NCI-H2171 treated with DMSO at 0.1 percent for 48 hours (cell line): ENCODE measurements at places on chromosomes 16 and 17.

DNA sequence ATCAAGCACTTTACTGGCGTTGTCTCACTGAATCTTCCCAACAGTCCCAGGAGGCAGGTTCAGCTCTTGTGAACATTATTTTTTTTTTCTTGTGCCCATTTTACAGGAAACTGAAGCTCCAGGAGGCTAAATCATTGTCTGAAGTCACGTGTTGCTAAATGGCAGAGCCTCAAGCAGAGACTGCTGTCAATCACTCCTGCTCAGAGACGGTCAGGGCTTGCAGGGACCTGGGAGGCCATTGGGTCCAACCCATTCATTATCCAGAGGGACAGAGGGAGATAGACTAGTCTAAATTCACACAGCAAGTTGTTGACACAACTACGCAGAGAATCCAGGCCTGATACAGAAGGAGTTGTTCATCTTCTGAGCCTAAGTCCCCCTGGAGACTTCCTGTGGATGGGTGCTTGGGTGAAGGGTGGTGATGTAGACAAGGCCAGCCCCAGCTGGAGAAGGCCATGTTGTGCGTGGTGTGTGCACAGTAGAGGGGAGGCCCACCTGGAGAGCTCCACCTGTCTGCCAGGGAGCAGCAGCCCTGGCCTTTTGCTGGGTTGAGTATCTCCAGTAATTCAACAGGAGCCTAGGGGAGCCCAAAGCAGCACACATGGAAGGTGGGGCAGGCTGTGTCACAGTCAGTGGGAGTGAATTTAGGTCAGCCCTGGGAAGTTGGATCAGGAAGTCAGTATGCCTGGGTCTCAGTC, 24.3 kb upstream of the C1QL1 start:
- DNase-seq: peak; percentile 18

DNA sequence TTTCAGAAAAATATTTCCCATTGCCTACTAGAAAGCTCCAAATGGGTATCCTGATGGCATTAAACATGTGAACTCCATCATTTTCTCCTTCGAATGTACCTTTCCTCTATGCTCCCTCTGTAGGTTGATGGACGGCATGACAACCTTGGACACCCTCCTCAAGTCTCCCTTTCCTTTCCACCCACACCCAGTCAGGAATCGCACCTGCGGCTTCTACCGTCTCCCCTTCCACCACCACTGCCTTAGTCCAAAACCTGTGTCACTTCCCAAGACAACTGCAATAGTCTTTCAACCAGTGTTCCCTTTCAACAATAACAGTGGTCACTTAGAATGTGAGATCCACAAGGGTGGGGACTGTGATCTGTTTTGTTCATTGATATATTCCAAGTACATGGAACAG, 233.1 kb upstream of the AXIN2 start:
- DNase-seq: peak; percentile 41

GRCh38 chr17:17944242-17944641, 28.0 kb downstream of the TOM1L2 start:
- peak; percentile 64 for DNase-seq

- DNase-seq: peak; percentile 54
Observed at GRCh38 chr17:81712468-81713003, 452 bp downstream of the SLC25A10 start.

DNA sequence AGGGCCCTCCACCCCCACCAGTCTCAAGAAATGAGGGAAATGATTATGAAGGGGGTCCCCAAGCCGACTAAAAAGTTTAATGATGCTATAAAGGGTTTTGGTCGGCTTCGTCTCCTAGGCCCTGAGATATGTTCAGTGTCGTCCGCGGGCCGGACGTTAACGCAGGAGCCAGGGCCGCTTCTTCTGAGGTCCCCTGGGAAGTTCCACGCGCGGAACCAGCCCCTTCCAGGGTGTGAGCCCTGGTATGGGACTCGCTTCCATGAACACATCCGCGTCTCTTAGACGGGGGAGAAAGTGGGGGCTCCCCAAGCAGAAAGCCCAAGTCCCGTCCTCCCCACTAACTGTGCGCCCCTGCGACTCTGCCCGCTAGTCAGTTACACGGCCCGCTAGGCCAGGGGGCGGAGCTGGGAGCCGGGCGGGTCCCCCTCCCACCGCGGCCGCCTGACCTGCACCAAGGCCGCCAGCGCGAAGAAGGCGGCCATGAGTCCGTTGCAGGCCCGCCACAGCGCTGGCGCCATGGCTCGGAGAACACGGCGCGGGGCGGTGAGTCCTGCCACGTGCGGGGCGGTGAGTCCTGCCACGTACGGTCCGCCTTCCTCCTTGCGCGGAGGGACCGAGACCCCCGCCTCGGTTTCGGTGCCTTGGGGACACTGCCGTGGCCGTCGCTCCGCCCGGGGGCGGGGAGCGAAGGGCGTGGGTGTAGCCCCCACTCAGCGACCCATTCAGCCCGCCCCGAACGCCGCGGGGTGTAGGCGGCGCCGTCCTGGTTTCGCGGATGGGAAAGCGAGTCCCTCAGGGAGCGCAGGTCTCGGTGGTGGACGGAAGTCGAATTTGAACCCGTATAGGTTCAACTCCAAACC, at the start of gene TMEM220:
Gene TMEM220 (minus strand): TSS at position 690 of the 860 bp plus-strand sequence. CDS start 172 bp downstream, at position 518.
- DNase-seq: no peak

- DNase-seq: peak; percentile 42
Observed at GRCh38 chr16:13793841-13794409, 126.0 kb upstream of the ERCC4 start.

DNA sequence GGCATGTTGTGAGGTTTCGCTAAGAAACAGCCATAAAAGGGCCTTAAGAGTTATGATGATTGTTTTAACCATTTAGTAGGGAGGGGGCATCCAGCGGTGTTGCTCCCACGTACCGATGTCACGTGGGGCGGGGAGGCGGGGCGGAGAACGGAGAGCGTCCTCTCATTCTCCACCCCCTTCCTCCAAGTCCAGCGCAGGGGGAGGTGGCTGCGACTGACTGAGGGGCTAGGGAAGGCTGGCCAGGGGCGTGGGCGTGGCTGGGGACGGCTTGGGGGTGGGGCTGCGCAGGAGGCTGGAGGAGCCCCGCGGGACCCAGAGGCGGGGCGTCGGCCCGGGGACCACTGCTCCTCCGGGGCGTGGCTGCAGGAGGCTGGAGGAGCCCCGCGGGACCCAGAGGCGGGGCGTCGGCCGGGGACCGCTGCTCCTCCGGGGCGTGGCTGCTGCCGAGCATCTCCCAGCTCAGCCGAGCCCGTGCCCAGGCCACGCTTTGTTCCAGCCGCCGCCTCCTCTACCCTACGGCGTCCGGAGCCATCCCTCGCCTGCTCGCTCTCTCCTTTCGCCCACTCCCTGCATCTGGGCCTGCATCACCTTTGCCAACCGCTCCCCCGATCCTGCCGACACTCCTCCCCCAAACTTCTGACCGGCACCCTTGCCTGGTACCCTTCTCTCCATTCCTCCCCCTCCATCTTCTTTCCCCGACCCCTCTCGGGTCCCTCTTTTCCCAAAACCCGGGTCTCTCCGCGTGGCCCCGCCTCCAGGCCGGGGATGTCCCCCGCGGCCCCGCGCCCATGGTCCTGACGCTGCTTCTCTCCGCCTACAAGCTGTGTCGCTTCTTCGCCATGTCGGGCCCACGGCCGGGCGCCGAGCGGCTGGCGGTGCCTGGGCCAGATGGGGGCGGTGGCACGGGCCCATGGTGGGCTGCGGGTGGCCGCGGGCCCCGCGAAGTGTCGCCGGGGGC, at the start of gene SARM1:
Gene SARM1 (plus strand): TSS at position 450 of the 958 bp plus-strand sequence. CDS start 339 bp downstream, at position 789.
- peak; percentile 90 for DNase-seq

DNA sequence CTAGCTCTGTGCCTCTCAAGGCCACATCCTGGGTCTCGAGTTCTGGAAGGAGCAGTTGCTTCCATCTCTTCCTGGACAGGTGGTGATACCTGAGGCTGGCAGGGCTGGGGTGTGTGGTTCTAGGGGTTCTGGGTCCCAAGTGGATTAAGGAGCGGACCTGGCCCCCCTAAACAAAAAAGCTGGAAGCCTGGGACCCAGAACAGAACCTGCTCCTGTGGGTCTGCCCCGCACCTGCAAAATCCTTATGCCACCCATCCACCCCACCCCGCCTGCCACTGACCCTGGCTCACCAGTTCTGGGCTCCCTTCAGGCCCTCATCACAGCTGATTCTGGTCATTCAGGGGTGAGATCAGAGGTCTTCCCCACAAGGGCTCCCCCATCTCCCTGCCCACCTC, 44.8 kb downstream of the ADCY7 start:
- DNase-seq: no peak

- no peak for DNase-seq
Observed at GRCh38 chr17:73305845-73306836, 5.7 kb downstream of the CDC42EP4 start.

DNA sequence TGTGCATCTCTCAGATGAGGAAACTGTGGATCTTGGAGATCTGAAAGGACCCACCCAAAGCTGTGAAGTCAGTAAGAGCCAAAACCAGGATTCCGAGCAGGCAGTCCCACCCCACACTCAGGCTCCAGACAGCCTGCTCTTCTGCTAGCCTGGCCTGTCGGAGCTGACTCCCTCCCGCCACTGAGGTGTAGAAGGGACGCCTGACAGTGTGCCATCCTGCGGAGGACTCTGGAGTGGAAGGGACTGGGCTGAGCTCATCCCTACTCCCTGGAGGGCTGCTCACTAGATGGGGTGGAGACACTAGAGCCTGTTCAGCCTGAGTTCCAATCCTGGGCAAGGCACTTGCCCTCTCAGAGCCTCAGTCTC, 36.0 kb downstream of the WFDC1 start:
- DNase-seq: no peak

DNA sequence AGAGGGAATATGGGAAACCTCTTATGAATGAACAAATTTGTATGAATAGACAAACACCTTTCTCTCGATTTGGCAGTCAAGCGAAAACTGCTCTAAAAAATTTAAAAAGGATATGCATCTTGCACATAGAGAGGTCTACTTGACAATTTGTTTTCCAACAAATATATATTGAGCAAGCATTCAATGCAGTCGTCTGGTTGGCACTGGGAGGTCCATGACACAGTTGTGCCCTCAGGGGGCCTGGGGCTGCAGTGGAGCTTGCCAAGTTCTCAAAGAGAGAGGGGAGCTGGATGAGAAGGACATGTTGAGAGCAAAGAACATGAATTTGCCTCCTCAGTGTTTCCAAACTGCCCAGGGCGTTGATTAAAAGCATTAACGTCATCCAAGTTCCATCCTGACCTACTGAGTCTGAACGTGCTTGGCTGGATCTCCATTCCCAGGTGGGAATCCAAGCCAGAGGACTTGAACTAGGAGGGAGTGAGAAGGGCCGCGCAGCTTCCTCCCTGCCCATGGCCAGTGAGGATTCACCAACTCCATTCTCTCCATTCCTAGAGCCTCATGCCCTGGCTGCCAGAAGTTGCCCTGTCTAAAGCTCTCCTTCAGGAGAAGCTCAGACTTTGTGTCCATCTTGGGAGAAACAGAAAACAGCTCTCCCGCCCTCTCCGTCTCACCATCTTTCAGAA, 24.5 kb downstream of the TBX2 start:
- DNase-seq: no peak

DNA sequence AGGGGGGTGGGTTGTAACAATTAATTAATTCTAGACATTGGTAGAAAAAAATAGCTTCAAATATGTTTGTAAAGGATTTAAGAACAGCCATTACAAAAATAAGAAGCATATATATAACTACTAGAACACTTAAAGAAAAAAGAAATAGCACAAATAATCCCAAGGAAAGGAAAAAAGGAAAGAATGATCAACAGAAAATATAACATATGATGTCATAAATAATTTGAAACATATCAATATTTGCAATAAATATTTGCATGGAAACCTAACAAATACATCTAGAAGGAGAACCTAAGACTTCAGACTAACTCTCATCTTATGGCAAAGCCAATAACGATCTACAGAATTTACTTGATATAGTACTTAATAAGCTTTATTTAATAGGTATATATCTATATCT, 28.9 kb downstream of the CDYL2 start:
- DNase-seq: no peak

GRCh38 chr17:34533806-34534527, 45.4 kb upstream of the TMEM132E start:
- no peak for DNase-seq

DNA sequence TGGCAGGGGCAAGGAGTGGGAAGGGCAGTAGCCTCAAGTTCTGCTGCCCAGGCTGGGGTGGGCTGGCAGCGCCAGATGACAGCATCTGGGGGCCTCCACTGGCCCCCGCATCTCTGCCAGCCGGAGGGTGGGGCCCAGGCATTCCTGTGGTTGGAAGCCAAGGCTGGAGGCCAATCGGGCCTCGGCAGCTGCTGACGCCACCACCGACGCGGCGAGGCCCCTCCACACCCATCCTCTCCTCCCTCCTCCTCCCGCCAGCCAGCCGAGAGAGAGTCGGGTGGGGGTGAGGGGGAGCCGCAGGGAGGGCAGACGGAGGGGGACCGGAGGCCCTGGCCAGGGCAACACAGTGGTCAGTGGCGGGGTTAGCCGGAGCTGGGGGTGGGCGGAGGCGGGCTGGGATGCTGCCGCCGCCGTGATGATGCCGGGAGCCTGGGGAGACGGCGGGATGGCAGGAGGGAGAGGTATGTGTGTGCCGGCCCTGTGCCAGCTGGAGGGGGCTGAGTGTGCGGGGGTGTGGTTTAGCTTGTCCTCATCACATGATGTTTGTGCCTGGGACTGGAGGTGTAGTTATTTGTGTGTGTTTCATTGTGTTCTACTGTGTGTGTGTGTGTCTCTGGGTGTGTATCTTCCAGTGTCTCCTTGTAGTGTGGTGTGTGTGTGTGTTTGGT, 36.6 kb downstream of the ARHGAP23 start:
- DNase-seq: peak; percentile 72

DNA sequence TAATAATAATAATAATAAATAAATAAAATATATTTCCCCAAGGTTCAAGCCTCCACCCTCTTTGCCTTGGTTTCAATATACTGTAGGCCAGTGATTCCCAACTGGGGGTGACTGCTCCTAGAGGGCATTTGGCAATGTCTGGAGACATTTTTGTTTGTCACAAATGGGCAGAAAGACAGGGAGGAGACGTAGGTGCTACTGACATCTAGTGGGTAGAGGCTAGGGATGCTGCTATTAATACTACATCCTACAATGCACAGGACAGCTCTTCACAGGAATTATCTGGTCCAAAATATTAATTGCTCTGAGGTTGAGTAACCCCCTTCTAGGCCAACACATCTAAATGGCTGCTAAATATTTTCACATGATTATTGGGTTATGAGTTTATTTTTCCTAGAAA, 12.8 kb upstream of the PRR14 start:
- DNase-seq: peak; percentile 75

- DNase-seq: no peak
Observed at GRCh38 chr17:67044016-67044772, at the start of gene CACNG1. TSS of gene CACNG1 (plus strand) at chr17:67044554. CDS start at chr17:67044661, 107 bp downstream.

GRCh38 chr16:58389724-58390123, 2.5 kb upstream of the GINS3 start:
- no peak for DNase-seq
